ENCODE measurements at places on chromosomes 13 and 19.
A peak's percentile ranks its signal among the peaks of the same experiment; 100 is the strongest.

DNA sequence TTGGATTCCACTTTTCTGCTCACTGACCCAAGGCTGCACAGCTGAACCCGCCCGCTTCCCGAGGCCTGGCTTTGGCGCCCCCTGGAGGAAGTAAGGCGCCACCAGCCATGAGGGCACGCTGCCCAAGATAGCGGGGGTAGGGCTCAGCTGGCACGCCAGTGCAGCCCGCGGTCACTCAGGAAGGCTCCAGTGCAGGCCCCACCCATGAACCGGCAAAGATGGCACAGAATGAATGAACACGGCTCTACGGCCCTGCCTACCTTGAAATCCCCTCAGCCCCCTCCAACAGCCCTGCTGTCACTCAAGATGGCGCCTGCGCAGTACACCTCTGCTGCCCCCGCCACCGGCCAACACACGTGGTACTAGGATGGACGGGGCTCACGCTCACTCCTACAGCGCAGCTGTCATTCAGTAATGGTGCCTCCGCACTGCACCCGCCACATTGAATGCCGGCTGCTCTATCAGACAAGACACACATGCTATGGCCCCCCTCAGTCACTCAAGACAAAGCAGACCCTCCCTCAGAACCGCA, 3.0 kb downstream of the PEG3 start:
- DNase-seq: no peak

- DNase-seq: no peak
These were observed 123.0 kb upstream of the KL start for GRCh38 chr13:32893176-32893575.

GRCh38 chr19:53394522-53394973, 401 bp upstream of the ZNF765 start:
- DNase-seq: peak; percentile 83

GRCh38 chr19:43778651-43779050, 2.1 kb downstream of the KCNN4 start:
- DNase-seq: no peak

GRCh38 chr19:46954993-46955812, 64.4 kb upstream of the NPAS1 start:
- no peak for DNase-seq

GRCh38 chr19:30448386-30449077, 76.3 kb downstream of the ZNF536 start:
- no peak for DNase-seq

DNA sequence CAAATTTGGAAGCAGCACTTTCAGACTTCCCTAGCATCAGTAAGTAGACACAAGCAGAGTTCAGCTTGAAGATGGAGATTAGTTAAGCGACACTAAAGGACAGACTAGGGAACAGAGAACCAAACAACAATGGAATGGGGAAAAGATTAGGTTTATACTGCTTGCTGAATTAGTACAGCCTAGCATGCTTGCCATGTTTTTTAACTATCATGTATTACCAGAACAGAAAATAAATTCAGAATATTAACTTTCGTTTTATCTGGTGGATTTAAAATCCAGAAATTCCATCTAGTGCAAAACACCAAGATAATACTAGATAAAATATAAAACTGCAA, 451.5 kb upstream of the SLC10A2 start:
- no peak for DNase-seq

DNA sequence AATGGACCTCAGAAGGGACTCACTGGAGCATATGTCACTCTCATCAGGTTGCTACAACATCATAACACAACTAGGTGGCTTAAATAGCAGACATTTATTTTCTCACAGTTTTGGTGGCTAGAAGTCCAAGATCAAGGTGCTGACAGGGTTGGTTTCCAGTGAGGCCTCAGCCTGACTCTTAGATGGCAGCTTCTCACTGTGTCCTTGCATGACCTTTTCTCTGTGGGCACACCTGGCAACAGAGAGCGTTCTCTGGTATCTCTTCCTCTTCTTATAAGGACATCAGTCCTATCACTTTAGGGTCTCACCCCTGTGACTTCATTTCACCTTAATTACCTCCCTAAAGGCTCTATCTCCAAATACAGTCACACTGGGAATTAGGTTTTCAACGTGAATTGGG, 74.5 kb downstream of the CYSLTR2 start:
- no peak for DNase-seq

DNA sequence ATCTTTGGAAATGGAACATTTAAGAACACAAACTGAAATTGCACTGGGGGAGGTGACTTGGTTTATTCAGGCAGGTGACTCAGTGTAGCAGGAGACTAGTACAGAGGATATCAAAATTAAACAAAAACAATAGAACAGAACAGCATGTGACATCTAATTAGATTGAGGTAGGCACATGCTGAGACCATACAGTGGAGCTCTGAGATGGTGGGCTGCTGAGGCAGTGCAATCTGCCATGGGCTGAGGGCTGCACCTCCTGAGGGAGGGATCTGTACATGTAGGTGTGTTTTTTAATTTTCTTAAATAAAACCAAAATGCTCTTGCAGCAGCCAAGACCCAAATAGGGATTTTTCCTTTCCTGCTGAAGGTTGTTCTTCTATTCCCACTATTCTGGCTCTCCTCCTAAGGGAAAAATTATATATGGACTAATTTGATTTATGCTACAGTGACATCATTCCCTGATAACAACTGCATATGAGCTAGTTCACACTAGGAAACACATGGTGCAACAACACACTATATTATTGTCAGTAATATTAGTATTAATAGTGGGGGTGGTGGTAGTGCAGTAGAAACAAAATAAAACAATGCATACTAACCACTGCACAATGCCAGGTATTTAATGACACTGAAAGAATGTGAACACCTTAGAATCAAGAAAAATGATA, 48.0 kb downstream of the LNX2 start:
- DNase-seq: no peak

- no peak for DNase-seq
These were observed 864.3 kb upstream of the ATXN8OS start for GRCh38 chr13:69243366-69243765.

DNA sequence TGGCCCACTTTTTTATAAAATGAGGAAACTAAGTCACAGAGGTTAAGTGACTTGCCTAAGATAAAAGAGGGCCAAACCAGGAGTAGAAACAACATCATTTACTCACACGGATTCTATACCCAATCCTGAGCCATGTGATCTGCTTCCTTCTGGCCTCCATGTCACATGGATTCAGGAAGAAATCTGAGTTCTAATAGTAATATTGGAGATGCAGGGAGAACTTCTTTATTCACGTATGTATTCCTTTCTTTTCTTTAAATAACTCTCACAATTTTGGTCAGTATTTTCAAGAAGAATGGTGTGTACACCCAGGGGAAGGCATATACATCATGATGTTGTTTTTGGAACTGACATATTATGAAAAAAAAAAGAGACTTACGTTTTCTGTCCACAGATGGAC, 1.8 kb downstream of the POSTN start:
- DNase-seq: no peak

DNA sequence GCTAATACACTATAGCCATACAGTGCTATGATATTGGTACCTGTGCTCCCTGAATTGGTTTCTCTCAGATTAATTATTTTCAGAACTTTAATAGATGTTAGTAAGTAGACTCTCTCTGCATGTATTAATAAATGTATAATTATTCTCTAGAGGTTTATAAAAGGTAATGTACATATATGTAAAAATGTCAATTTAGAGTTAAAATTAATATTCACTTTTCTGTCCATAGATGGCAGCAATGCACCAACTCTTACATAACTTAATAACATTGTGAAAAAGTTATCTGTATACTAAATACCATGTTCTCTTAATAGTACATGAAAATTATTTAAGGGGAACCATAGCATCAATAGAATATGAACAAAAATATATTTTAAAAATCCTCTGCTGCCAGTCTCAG, 515.0 kb upstream of the KLHL1 start:
- DNase-seq: no peak

GRCh38 chr13:51803422-51804294, at the start of gene DHRS12:
TSS of gene DHRS12 (minus strand) at chr13:51804163. CDS start at chr13:51799659, 4,504 bp downstream.
- DNase-seq: peak; percentile 82

DNA sequence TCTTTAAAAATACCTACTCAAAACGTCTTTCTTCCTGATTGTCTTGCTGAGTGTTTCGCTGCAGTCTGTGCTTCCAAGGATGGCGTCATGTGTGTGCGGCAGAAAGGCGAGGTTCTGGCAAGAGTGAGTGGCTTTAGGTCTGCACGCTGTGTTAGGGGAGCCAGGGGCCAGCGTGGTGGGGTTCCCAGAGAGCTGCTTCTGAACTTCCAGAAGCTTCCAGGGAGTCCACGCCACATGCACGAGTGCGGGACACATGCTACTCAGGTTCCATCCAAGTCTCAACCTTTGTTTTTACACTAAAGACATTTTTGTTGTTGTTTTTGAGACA, 67.9 kb downstream of the ATP11A start:
- no peak for DNase-seq

GRCh38 chr19:39590265-39590664, 12.1 kb upstream of the LGALS13 start:
- no peak for DNase-seq

DNA sequence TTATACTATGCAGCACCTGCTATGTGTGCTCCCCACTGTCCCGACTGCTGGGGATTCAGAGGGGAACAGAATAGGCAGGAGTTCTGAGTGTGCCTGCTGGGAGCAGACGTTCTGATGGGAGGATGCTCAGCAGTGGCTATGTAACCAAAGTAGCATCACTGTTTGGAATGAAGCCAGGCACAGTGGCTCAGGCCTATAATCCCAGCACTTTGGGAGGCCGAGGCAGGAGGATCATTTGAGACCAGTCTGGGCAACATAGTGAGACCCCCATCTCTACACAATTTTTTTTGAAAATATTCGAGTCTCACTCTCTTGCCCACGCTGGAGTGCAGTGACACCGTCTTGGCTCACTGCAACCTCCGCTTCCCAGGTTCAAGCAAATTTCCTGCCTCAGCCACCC, 6.0 kb downstream of the ATG4D start:
- no peak for DNase-seq

- DNase-seq: no peak
These were observed 12.1 kb downstream of the LONP1 start for GRCh38 chr19:5707576-5708575.

GRCh38 chr13:31286930-31287329, 87.2 kb downstream of the B3GLCT start:
- no peak for DNase-seq

DNA sequence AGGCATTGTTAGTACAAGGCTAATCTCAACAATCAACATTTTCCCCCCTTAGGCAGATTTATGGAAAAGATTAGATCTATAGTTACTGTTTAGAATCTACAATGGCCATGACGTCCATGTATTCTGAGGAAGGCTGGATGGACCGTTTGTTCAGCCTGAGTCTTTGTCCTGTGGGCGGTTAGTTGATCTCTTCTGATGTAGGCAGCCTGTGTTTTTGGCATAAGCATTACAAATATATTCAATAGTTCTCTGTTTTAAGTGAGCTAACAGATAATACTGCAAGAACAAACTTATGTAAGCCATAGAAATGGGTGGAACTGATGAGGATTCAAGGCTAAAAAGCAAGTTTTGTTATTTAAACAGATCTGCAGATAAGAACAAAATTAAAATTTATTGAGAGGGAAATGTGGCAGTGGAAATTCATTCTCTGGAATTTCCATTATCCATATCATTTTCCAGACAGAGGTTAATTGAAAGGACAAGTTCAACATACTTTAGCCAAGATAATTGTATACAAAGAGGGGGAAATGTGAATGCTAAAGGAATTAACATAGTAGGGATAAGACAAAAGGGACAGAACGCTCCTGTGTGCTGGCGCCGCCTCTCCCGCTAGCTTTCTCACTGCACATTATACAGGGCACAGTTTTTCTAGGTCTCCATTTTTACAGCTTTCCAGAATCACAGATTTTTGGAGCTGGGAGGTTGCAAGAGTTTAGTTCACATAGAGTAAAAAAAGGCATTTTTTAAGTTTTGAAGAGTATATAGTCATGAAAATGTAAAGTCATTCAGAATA, 48.6 kb downstream of the FAM124A start:
- DNase-seq: peak; percentile 13

- no peak for DNase-seq
These were observed 232.4 kb downstream of the POSTN start for GRCh38 chr13:37366044-37366770.

- peak; percentile 42 for DNase-seq
These were observed 56.8 kb downstream of the POLR1D start for GRCh38 chr13:27678306-27679040.

DNA sequence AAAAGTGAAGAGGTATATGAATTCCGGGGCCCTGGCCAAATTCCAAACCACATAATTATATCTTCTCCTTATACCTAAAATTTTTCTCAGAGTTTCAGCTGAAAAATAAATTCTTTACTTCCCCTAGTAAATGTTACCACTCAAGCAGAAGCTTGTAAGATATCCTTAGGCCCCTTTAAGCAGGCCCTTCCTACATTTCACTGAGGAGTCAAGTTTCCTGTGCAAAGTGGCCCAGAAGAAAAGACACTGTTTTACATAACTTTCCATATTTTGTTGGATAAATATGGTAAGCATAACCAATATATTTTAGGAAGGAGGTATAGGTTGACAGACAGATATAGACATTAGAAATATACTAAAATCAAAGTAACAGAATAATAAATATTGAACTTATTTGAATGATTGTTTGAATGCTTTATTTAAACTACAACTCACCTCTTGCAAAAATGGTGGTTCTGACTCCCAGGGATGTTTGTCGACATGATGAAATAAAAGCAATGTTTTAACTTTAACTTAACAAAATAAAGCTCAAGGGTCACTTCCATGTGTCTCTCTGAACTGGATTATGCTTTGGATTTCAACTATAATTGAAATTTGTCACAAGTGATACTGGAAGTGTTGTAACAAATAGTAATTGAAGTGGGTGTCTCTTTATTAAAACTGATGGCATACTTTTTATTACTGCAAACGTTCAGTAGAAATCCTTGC, 141.2 kb downstream of the SPRY2 start:
- DNase-seq: no peak

- no peak for DNase-seq
These were observed 82.0 kb downstream of the TEX29 start for GRCh38 chr13:111402441-111402840.

DNA sequence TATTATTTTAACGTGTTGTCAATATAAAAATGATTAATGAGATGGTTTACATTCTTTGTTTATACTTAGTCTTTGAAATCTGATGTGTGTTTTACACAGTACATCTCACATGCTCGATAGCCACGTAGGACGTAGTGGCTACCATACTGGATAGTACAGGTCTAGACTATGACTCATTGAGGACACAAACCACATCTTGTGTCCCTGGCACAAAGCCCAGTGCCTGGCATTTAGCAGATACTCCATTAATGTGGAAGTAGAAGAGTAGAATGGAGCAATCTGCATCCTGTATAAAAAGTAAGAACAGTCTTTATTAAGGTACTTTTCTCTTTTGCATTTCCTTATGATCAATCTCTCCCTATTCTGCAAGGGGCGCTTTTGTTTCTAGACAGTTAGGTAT, 49.0 kb upstream of the FRY start:
- no peak for DNase-seq

- no peak for DNase-seq
These were observed 3.8 kb downstream of the LENG1 start for GRCh38 chr19:54155694-54156093.
